ENCODE measurements at places on chromosomes 16 and 17. TPM values are rescaled to one million over a fixed set of nuclear protein-coding genes. Genes with fewer than 3 reads are reported as not detected.

Gene KRT28
- not detected for total RNA-seq

Gene G6PC1
- not detected for total RNA-seq

Gene KRTAP9-2
- not detected for total RNA-seq

Gene CD300LB
- not detected for total RNA-seq

Gene CCDC144A
- total RNA-seq, result 4.2 TPM

Gene CCT6B
- total RNA-seq, result 2.6 TPM

Gene SHISA6
- total RNA-seq, result not detected

Gene TADA2A
- total RNA-seq, result 19.2 TPM

Gene ATP5PD
- 373 TPM for total RNA-seq

Gene SLC6A4
- total RNA-seq, result 0.40 TPM

Gene TMIGD1
- total RNA-seq, result not detected

Gene HAS3
- 0.66 TPM for total RNA-seq

Gene COASY
- 7.9 TPM for total RNA-seq

Gene ALOX15B
- total RNA-seq, result not detected

Gene TEKT1
- not detected for total RNA-seq

Gene SMTNL2
- total RNA-seq, result not detected

Gene RNF222
- not detected for total RNA-seq

Gene KRTAP2-3
- total RNA-seq, result not detected

Gene ATP2A3
- 2.0 TPM for total RNA-seq

Gene SRCIN1
- under 0.01 TPM for total RNA-seq

Gene WNT3
- 0.66 TPM for total RNA-seq

Gene LITAFD
- not detected for total RNA-seq

Gene C16orf96
- not detected for total RNA-seq

Gene SECTM1
- total RNA-seq, result 5.5 TPM

Gene MAF
- 25.9 TPM for total RNA-seq
